ENCODE measurements at places on chromosomes 16 and 17. TPM values are rescaled to one million over a fixed set of nuclear protein-coding genes. Genes with fewer than 3 reads are reported as not detected.

DNA sequence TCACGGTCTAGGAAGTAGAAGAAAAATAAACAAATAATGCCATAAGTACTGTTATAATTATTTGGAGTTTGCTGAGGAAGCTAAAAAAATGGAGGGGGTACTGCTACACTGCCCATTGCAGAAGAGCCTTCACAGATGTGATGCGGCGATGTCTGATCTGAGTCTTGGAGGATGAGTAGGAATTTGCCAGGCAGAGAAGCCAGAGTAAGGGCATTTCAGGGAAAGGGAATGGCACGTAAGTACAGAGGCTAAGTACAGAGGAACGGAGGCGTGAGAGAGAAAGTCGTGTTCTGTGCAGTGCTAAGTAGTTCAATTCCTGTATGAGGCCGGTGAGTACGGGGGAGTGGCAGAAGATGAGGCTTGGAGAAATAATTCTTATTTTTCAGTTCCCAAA, 741 bp upstream of the GRB2 start:
- H3K4me3 ChIP-seq: peak overlapping the region; percentile 36
- H3K27me3 ChIP-seq: no peaks in the 10 kb centered on the region
- no peak for DNase-seq
- no peaks in the 10 kb centered on the region for H3K36me3 ChIP-seq
- H3K27ac ChIP-seq: peak overlapping the region; percentile 71
- H3K4me1 ChIP-seq: 0 out of 2 replicates have a peak, but pooled peaks cover 6% of the 10 kb centered on the region

LLGL2 gene
- 165 TPM for total RNA-seq

GRCh38 chr16:84291226-84291625, 3.5 kb upstream of the WFDC1 start:
- 0 out of 2 replicates have a peak, but pooled peaks cover 10% of the 10 kb centered on the region for H3K4me1 ChIP-seq
- no peak overlapping the region for H3K4me3 ChIP-seq
- H3K27me3 ChIP-seq: no peaks in the 10 kb centered on the region
- DNase-seq: no peak
- no peak overlapping the region for H3K27ac ChIP-seq

SOX8 gene
- total RNA-seq: 0.86 TPM

DNA sequence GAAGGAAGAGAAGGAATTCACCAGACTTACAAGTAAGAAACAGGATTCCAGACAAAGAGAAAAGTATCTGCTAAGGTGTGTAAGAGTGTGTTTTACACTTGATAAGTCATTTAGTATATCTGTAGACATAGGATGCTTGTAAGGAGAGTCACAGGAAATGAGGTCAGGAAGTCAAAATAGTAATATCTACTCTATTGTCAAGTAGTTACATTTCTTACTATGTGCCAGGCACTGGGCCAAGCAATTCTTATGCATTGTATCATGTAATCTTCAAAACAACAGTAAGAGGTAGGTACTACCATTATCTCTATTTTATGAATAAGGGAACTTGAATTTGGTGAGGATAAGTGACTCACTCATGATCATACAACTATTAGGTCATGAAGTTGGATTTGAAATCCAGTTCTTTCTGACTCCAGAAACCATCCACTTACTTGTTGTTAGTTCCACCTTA, 129.1 kb downstream of the SNX11 start:
- H3K4me1 ChIP-seq: peaks cover 20% of the 10 kb centered on the region
- DNase-seq: no peak
- no peaks in the 10 kb centered on the region for H3K36me3 ChIP-seq

CCR7 gene
- not detected for total RNA-seq

DYNLRB2 gene
- not detected for total RNA-seq

GRCh38 chr17:19723964-19724363, 7.6 kb upstream of the SLC47A2 start:
- H3K27me3 ChIP-seq: no peaks in the 10 kb centered on the region
- no peaks in the 10 kb centered on the region for H3K36me3 ChIP-seq
- no peak for DNase-seq
- no peak overlapping the region for H3K27ac ChIP-seq

CCL23 gene
- not detected for total RNA-seq

- no peaks in the 10 kb centered on the region for H3K36me3 ChIP-seq
- H3K27ac ChIP-seq: no peak overlapping the region
- H3K27me3 ChIP-seq: no peaks in the 10 kb centered on the region
- H3K4me3 ChIP-seq: no peak overlapping the region
- DNase-seq: no peak
These were observed 2.2 kb downstream of the SH2B1 start for GRCh38 chr16:28865722-28866453.

NACA2 gene
- total RNA-seq: not detected

SNRNP25 gene
- 57.1 TPM for total RNA-seq

DNA sequence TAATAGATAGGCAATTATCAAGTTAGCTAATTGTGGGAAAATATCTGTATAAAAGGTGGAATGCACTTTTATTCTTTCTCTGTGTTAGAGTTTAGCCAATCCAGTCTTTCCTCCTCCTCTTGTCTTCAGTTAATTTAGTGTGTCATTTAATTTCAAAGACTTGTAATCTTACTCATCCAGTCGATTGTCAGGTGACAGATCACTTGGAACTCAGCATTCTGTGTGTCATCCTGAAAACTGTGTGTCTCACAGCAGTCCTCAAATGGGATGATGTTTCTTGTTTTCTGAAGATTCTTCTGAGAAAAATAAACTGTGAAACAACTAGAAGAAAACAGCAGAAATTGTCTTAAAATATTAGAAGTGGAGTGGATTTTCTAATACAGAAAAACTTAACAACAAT, 290 bp upstream of the KRTAP4-1 start:
- peaks cover 15% of the 10 kb centered on the region for H3K4me1 ChIP-seq
- no peak overlapping the region for H3K27ac ChIP-seq
- DNase-seq: no peak
- H3K36me3 ChIP-seq: no peaks in the 10 kb centered on the region
- H3K4me3 ChIP-seq: no peak overlapping the region

- H3K27ac ChIP-seq: no peak overlapping the region
- no peaks in the 10 kb centered on the region for H3K4me1 ChIP-seq
- no peak overlapping the region for H3K4me3 ChIP-seq
- peaks cover 1% of the 10 kb centered on the region for H3K36me3 ChIP-seq
- peak; percentile 65 for DNase-seq
These were observed 14.5 kb downstream of the GLIS2 start for GRCh38 chr16:4330277-4330874.

DNA sequence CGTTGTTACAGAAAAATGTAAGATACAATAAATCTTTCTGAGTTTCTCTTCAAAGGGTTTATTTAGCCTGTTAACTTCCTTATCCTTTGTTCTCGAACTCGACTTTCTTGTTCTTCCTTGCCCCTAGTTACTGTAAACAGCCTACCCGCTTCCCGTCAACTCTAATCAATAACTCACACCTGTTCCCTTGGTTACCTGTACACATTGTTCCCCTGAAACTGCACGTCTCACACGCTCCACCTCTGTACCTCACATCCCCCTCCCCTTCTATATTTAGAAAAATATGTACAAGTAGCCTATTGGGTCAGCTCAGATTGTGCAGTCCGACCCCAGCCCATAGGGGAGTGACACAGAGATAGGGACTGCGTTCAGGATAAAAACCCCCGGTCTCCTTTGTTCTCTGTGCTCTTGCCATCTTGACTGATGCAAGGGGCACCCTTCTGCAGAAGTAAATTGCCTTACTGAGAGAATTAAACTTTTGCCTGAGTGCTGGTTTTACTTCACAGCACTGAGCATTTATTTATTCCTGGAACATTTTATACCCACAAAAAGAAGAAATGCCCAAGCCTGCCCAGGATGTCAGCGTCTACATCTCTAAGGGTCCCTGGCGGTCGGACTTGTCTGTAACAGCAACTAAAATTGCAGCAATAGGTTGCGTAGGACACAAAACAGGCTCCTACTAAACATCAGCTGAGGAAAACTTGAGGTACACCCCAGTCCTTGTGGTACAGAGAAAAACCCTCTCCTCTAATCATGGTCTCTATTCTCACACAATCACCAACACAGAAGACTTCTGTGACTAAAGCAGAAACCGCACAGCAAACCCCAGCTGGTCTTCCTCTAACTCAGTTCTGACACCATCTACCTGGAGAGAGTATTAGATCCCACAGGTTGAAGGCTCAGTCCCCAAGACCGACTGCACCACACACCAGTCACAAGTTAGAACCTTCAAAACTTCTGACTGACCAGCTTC, 11.3 kb downstream of the WDR45B start:
- H3K27ac ChIP-seq: peak overlapping the region; percentile 77
- no peak overlapping the region for H3K4me3 ChIP-seq
- H3K27me3 ChIP-seq: no peaks in the 10 kb centered on the region

GAS2L2 gene
- total RNA-seq: not detected

- H3K36me3 ChIP-seq: no peaks in the 10 kb centered on the region
- H3K27me3 ChIP-seq: no peaks in the 10 kb centered on the region
- no peak overlapping the region for H3K27ac ChIP-seq
- DNase-seq: no peak
- no peak overlapping the region for H3K4me3 ChIP-seq
These were observed 57.9 kb downstream of the PHKB start for GRCh38 chr16:47519037-47519436.

- no peaks in the 10 kb centered on the region for H3K27me3 ChIP-seq
- no peak for DNase-seq
- H3K36me3 ChIP-seq: no peaks in the 10 kb centered on the region
- H3K4me1 ChIP-seq: no peaks in the 10 kb centered on the region
- no peak overlapping the region for H3K27ac ChIP-seq
- no peak overlapping the region for H3K4me3 ChIP-seq
These were observed 20.0 kb upstream of the TNFSF12 start for GRCh38 chr17:7528842-7529241.

DNA sequence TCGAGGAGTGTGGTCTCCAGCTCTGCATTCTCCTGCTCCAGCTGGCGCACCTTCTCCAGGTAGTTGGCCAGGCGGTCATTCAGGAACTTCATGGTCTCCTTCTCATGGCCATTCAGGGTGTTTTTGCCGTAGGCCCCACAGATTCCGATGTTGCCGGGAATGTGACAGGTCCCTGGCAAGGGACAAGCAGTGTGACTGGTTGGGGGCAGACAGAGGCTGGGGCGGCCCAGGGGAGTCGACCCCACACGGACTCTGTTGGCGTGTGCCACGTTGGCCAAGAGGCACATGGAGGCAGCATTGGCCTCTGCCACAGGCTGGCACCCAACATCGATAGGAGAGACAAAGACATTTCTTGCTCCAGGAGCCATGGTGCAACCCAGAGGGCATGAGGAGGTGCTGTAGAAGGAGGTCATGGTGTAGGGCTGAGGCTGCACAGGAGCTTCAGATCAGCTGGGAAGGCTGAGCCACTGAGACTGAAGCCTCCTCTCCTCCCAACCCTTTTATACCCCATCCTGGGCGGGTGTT, at the start of gene KRT37:
Gene KRT37, minus strand, starts transcription at position 475 of the 525 bp plus-strand sequence. Its CDS starts 62 bp downstream, at position 413.
- no peak within 1 kb of the TSS for H3K27ac ChIP-seq
- H3K4me3 ChIP-seq: no peak within 1 kb of the TSS
- no peaks in the 10 kb centered on the region for H3K27me3 ChIP-seq
- no peak for DNase-seq

- no peak overlapping the region for H3K4me3 ChIP-seq
- H3K4me1 ChIP-seq: peaks cover 7% of the 10 kb centered on the region
- H3K27ac ChIP-seq: no peak overlapping the region
- no peaks in the 10 kb centered on the region for H3K27me3 ChIP-seq
- H3K36me3 ChIP-seq: no peaks in the 10 kb centered on the region
These were observed 195.5 kb upstream of the CDH5 start for GRCh38 chr16:66170989-66171388.

HBA2 gene
- not detected for total RNA-seq

DNA sequence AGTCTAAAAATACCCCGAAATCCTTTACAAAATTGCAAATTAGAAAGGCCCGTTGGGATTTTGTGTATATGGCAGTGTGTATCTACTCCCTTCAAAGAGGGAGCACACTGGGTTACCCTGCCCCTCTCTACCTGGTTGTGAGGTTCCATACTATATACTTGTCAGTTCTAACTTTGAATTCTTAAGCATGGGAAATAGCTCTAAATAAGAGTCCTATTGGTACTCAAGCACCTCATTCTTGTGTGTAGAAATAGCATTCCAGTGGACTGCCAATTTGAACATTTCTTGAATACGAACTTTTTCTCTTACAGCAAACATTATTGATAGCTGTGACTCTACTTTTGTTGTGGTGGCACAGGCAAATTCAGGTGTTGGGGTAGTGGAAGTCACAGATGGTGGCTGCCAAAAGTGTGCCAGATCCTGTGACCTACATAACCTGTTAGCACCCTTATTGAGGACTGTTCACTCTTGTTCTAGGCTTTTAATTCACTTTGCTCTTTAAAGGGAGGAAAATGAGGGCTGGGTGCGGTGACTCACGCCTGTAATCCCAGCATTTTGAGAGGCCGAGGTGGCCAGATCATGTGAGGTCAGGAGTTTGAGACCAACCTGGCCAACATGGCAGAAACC, 16.1 kb downstream of the ESRP2 start:
- H3K4me3 ChIP-seq: no peak overlapping the region
- no peak for DNase-seq
- no peaks in the 10 kb centered on the region for H3K36me3 ChIP-seq
- H3K27me3 ChIP-seq: no peaks in the 10 kb centered on the region
- no peaks in the 10 kb centered on the region for H3K4me1 ChIP-seq

DNA sequence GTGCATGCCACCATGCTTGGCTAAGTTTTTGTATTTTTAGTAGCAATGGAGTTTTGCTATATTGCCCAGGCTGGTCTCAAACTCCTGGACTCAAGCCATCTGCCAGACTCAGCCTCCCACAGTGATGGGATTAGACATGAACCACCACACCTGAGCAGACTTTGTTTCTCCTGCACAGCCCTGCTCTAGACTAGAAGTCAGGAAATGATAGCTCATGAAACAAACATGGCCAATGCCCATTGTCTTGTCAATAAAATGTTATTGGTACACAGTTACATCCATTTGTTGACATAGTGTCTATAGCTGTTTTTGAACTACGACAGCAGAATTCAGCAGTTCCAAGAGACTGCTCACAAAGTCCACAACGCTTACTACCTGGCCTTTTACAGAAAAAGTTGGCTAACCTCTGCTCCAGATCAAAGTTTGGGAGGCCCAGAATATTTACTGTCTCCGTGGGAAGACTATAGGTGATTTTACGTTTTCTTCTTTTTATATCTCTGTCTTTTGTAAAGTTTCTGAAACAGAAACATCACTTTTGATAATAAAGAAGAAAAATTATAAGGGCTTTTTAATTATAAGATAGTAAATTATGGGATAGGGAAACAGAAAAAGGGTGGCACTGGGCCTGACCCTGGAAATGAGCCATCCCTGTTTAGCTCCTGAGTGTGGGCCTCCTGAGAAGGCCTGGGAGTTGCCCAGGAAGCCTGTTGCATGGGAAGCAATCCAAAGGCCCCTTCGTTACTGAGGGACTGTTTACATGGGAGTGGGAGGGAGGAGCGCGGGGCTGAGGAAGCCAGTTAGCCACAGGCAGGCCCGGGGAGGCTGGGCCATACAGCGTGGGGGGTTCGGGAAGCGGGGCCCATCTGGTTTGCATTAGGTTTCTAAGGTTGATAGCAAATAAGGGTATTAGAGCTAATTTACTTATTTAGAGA, 201.5 kb downstream of the IRF8 start:
- H3K27ac ChIP-seq: no peak overlapping the region
- H3K4me3 ChIP-seq: no peak overlapping the region
- no peaks in the 10 kb centered on the region for H3K4me1 ChIP-seq
- no peaks in the 10 kb centered on the region for H3K27me3 ChIP-seq

All from Caco-2 (cell line).